Natural killer cell treated with Interleukin-12 subunit alpha and Interleukin-12 subunit beta and Interleukin-15 and Interleukin-18, amount 100 ng/mL, for 72 hours (primary cell): ENCODE measurements at places on chromosomes 6 and 20. TPM values are rescaled to one million over a fixed set of nuclear protein-coding genes. Genes with fewer than 3 reads are reported as not detected.

The ISM1 gene
- not detected for total RNA-seq

The BFSP1 gene
- total RNA-seq: 0.14 TPM

The VSX1 gene
- not detected for total RNA-seq

The SLC26A8 gene
- not detected for total RNA-seq

The C20orf204 gene
- 2.4 TPM for total RNA-seq

The KCNK15 gene
- total RNA-seq: 0.50 TPM

The KCNK5 gene
- 2.1 TPM for total RNA-seq

The RPS6KA2 gene
- 3.8 TPM for total RNA-seq

The IL17F gene
- total RNA-seq: 241 TPM

The ZNFX1 gene
- total RNA-seq: 52.9 TPM

The HCK gene
- total RNA-seq: not detected

The HLA-G gene
- total RNA-seq: 2.8 TPM

The OXT gene
- total RNA-seq: not detected

The SLC22A2 gene
- total RNA-seq: not detected

The CAGE1 gene
- 0.42 TPM for total RNA-seq

The GRIK2 gene
- total RNA-seq: not detected

The WFDC13 gene
- total RNA-seq: not detected

The CRISP2 gene
- total RNA-seq: not detected

The OPRM1 gene
- total RNA-seq: not detected

The GJA10 gene
- total RNA-seq: not detected

The HSD17B8 gene
- total RNA-seq: 3.3 TPM

The GSTA2 gene
- total RNA-seq: not detected

The CALHM4 gene
- not detected for total RNA-seq

The SLC13A3 gene
- total RNA-seq: 0.55 TPM

The CENPW gene
- total RNA-seq: 50.4 TPM

The CPNE5 gene
- 2.9 TPM for total RNA-seq

The ZFP57 gene
- 5.2 TPM for total RNA-seq

The WFDC5 gene
- not detected for total RNA-seq

The OTOR gene
- total RNA-seq: not detected

The MOG gene
- total RNA-seq: not detected

The FAM162B gene
- total RNA-seq: not detected

The AFG1L gene
- total RNA-seq: 4.6 TPM

The TTLL9 gene
- not detected for total RNA-seq

The UNC93A gene
- total RNA-seq: not detected

The HSPA1A gene
- 262 TPM for total RNA-seq

The BMP7 gene
- not detected for total RNA-seq

The SS18L1 gene
- total RNA-seq: 21.2 TPM

The BTN1A1 gene
- not detected for total RNA-seq

The C20orf202 gene
- not detected for total RNA-seq

The KIF3B gene
- total RNA-seq: 61.2 TPM

The CYP39A1 gene
- total RNA-seq: not detected

The SLC17A4 gene
- not detected for total RNA-seq

The PERP gene
- 2.0 TPM for total RNA-seq

The BPIFB4 gene
- total RNA-seq: not detected

The NFS1 gene
- 27.0 TPM for total RNA-seq

The CALHM6 gene
- total RNA-seq: 9.6 TPM

The LCA5 gene
- total RNA-seq: 0.08 TPM

The ZGPAT gene
- 53.0 TPM for total RNA-seq

The MMP24 gene
- not detected for total RNA-seq
